Dorsolateral prefrontal cortex (tissue), 122 donors: ENCODE measurements at places on chromosomes 11 and 22. TPM values are rescaled to one million over a fixed set of nuclear protein-coding genes. Genes with fewer than 3 reads are reported as not detected.

DNA sequence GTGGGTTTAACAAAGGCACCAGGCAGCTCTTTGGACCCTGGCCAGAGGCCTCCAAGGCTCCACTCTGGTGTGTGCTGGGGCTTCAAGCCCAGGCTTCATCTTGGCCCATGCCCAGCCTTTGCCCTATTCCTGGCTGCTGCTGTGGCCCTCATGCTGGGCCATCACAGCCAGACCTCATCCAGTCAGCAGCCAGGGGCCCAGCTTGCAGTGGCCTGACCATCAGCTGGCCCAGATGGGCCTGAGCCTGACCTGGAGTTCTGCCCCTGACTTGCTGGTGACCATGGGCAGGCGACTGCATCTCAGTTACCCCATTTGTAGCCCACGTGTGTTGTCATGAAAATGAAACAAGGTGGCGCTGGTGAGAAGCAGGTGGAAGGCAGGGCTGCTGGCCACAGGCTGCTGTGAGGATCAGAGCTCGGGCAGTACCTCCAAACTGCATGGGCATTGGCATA, 76.1 kb downstream of the MED15 start:
- DNase-seq, result no peak

INPP5J gene
- 17.3 TPM for total RNA-seq

DNA sequence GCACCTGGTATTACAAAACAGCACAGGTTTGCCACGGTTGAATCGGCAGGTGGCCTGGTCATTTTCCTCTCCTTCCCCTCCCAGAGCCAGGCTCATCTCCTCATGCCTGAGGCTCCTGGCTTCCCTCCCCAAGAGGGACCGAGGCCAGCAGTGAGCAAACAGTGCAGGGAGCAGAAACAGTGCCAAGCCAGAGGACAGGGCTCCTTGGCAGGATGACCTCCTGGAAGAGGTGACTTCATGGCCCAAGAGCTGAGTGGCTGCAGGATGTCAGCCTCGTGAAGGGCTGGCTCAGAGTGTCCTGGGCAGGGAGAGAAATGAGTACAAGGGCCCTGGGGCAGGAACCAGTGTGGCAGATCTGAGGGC, 22.8 kb upstream of the PPFIA1 start:
- no peak for DNase-seq

DNA sequence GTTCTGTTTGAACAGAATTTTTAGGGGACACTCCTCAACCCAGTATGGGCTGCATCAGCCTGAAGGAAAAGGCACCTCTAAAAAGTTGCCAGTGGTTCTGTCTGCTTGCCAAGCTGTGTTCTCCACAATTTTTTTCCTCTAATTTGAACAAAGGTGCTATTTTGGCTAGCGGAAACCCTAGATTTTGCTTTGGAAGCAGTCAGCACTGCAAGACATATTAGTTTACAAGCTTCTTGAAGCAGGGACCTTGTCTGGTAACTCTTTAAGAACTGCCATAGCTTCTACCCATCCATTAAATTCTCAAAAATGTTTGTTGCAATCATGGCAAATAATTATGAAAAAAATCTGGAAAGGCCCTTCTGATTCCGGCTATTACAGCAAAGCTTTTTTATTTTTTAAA, 75.6 kb upstream of the HEPHL1 start:
- DNase-seq, result no peak
